GM23248 (cell line): ENCODE measurements at places on chromosomes 6 and 20. TPM values are rescaled to one million over a fixed set of nuclear protein-coding genes. Genes with fewer than 3 reads are reported as not detected.

The SDCBP2 gene
- 4.9 and 5.5 TPM in 2 replicates for total RNA-seq

DNA sequence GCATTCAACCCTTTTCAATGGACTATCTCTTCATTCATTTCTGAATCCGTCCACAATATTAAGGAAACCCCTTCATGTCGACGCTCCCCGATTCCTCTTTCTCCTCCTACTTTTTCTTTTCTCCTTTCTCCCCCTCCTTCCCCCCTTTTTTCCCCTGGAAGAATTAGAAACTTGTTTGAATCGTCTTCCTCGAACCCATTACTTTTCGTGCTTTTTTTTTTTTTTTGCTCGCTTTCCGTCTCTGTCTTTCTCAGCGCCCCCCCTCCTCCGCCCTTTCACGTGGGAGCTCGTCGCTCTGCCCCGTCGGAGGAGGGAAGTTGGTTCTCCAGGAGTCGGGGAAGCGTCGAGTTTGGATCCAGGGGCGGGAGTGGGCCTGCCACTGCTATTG is 2.3 kb upstream of the NKX2-2 start:
- no peak for DNase-seq

The REV3L gene
- total RNA-seq, result 25.1 and 31.7 TPM in 2 replicates

The B3GAT2 gene
- total RNA-seq, result not detected in 2 replicates

DNA sequence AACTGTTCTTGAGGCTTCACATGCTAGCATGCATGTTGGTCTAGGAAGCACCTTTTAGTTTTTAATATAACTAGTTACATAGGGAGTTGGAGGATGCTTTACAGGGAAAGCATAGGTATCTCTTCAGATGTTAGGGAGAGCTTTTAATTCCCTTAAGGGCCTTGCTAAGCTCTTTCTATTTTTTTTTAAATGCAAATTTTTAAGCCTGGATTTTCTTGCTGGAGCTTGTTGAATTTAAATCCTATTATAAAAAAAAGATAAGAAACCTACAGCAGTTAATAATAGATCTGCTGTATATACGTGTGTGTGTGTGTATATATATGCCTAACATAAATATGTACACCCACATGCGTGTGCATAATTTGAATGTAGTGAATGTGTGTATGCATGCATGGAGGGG is 79.0 kb downstream of the FIG4 start:
- no peak for DNase-seq

- no peak for DNase-seq
These were observed 133.6 kb downstream of the RALGAPA2 start for GRCh38 chr20:20578838-20579237.

DNA sequence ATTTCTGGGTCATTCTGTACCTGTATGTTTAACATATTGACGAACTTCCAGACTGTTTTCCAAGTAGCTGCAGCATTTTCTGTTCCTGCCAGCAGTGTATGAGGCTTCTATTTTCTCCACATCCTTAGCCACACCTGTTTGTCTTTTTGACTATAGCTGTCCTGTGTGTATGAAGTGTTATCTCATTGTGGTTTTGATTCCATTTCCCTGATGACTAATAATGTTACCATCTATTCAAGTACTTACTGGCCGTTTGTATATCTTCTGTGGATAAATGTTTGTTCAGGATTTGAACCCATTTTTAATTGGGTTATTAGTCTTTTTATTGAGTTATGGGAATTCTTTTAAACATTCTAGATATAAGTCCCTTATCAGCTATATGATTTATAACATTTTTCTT is 95.2 kb downstream of the JAG1 start:
- DNase-seq, result peak; percentile 38

- DNase-seq, result no peak
These were observed 234.3 kb downstream of the ARHGAP18 start for GRCh38 chr6:129475477-129476247.

DNA sequence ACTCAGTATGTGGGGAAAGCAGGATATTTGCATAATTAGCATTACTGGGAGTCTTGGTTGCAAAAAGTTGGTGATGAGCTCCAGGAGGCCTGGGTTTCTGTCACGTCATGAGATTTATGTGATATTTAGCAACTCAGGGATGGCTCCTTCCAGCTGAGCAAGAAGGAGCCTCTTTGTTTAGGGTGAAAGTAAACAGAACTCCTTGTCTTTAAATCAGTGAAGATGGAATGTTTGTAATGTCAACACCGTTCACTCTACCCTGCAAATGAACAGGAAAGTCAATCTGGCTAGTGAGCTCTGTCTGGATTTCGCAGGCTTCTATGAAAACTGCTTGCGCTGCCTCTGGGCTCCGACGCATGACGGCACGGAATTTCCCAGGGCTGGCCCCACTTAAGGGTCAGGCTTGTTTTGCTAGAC is 86.9 kb downstream of the PXDC1 start:
- DNase-seq, result no peak

The COL19A1 gene
- not detected in 2 replicates for total RNA-seq

The CCN5 gene
- total RNA-seq, result 24.5 and 47.3 TPM in 2 replicates

GRCh38 chr20:61604549-61604948 is 352.5 kb downstream of the CDH4 start:
- no peak for DNase-seq

GRCh38 chr6:79763301-79763700 is 132.2 kb downstream of the SH3BGRL2 start:
- no peak for DNase-seq

DNA sequence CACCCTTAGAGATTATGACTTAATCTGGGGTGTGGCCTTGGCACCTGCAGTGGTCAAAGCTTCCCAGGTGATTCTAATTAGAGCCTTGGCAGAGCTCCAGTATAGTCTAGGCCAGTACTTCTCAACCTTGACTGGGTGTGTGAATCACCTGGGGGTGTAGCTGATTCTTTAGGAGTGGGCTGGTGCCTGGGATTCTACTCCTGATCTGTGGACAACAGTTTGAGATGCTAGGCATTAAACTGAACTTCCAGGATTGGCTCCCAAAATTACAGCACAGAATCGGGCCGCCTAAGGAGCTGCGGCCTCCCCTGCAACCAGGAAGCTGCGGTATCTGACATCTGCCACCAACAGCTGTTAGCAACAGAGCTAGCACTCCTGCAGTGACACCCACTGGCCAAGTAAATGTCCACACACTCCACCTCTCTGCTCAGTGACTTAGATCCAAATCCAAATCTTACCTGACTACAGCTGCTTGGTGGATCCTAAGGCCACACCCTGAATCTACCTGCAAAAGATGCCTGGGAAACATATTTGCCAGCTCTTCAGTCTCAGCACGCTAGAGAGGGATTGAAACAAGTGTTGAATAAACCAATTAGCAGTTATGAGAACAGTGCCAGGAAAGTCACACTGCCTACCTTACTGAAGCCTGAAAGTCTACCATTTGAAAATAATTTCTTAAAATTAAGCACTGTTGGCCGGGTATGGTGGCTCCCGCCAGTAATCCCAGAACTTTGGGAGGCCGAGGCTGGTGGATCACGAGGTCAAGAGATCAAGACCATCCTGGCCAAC is 126.7 kb downstream of the UNC5CL start:
- peak; percentile 26 for DNase-seq

The PI16 gene
- total RNA-seq, result 181 and 227 TPM in 2 replicates

The SIRPA gene
- 73.5 and 93.3 TPM in 2 replicates for total RNA-seq

DNA sequence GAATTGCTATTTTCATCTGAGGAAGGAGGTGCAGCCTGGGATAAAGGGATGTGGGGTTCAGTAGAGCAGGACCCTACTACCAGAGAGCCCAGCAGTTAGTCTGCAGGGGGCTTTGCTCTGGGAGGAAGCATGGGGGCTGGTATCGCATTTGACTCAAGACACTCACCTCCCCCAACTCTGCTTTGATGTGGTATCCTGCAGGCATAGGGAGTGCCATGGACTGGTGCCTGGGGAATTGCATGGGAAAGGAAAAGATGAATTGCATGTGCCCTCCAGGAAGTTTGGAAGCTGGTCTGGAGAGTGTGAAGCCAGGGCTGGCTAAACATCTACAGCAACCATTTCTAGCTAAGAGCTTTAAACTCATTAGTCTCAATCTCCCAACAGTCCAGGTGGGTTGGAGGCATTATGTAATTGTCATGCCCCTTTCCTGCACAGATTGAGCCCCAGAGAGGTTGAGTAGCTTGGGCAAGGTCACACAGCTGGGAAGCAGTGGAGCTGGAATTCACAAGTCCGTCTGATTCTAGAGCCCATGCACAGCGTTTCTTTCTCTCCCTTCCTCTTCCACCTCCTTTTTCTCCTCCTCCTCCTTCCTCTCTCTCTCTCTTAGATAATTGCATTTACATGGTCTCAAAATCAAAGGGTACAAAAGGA is 26.2 kb upstream of the PNPLA1 start:
- no peak for DNase-seq

DNA sequence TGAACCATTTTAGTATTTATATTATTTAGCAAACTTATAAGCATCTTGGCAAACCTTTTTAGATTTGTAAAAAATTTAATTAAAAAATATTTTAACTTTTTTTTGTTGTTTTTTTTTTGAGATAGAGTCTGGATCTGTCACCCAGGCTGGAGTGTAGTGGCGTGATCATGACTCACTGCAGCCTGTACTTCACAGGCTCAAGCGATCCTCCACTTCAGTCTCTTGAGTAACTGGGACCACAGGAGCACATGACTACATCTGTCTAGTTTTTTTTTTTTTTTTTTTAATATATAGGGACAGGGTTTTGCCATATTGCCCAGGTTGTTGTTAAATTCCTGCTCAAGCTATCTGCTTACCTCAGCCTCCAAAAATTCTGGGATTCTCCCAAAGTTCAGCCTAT is 161.1 kb downstream of the EYS start:
- no peak for DNase-seq

The THBS2 gene
- 124 and 137 TPM in 2 replicates for total RNA-seq

The OR2B6 gene
- not detected in 2 replicates for total RNA-seq

The SLC22A23 gene
- total RNA-seq, result 7.3 and 9.5 TPM in 2 replicates

DNA sequence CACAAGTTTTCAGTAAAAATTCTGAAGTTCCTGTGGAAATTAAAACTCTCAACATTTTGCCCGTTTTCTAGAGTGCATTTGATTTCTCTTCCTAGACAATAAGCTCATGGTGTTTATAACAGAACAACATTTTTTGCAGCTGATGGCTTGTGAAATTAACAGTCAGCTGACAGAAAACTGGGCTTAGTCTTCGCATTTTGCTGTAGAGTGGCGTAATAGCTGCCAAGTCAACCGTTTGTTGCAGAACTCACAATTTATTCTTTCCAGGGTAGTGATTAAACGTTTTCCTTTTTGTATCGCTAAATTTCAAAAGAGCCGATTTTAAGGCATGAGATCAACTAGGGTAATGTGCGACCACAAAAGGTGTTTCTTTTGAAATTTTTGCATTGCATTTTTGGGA is 1.4 kb downstream of the SPO11 start:
- peak; percentile 75 for DNase-seq

DNA sequence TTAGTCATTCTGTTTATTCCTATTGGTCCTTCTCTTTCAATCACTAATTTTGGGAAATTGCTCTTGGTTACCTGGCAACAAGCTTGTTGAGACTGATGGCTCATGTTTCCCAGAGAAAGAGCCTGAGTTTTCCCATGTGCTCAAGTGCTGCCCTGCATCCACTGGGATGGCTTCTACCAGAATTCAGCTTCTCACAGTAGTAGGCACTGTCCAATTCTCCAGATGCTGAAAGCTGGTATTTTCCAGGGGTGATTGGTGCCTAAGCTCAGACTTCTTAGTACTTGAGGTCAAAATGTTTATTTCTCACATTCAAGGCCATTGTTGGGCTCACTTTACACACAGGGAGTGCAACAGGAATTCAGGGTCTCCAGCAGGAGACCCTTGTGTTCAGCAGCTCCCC is 29.1 kb upstream of the SLC2A12 start:
- DNase-seq, result peak; percentile 17

DNA sequence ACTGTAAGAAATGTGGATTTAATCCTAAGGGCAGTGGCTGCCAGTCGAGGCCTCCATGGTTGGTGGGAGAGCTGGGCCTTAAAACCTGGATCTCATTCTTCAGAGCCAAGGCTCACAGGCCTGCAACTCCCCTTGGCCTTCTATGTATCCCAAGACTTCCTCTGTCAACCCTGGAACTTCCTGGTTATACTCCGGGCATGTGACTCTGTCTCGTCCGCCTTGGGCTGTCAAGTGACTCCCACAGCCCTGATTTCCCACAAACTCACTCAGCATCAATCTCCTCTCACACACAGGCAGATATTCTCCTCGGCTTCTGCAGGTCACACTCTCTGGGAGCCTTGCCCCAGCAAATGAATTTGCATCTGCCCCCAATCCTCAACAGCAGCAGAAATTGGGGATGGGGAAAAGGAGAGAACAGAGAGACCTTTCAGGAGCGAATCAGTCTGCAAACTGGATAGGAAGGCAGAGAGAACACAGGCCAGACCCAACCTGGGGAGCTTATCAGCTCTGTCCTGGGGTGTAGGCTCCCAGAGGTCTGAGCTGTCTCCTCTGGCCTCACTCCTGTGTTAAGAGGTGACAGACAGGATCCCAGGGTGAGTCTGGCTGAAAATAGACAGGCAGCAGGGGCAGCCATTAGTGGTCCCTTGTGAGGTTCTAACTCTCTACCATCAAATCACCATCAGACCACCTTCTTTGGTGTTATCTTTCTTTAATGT is 30.4 kb upstream of the PREX1 start:
- no peak for DNase-seq

The WFDC8 gene
- not detected in 2 replicates for total RNA-seq

The KCNK16 gene
- not detected in 2 replicates for total RNA-seq

- DNase-seq, result peak; percentile 13
These were observed 22.7 kb downstream of the SYNDIG1 start for GRCh38 chr20:24492031-24492607.

The ZFP57 gene
- not detected in 2 replicates for total RNA-seq

DNA sequence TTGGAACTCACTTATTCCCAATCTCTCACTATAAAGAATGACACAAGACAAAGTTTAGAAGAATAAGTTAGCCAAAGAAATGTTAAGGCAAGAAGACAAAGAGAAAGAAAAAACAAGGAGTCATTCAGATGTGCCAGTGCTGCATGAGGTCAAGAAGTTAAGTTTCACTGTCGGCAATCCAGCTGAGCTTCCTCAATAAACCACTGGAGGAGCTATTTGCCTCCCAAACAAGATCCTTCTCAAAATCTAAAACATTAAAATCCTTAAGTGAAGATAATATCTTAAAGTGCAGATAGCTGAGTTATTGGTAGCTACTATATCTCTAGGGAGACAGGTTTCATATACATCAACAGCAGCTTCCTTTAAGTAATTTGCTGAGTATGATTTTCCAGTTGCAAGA is 512.3 kb downstream of the HDGFL1 start:
- peak; percentile 5 for DNase-seq

GRCh38 chr6:166508726-166509125 is 77.8 kb downstream of the RAMACL start:
- DNase-seq, result no peak

GRCh38 chr6:149235130-149235561 is 82.4 kb upstream of the TAB2 start:
- DNase-seq, result peak; percentile 58

- peak; percentile 7 for DNase-seq
These were observed 211.8 kb downstream of the QKI start for GRCh38 chr6:163626073-163626867.

DNA sequence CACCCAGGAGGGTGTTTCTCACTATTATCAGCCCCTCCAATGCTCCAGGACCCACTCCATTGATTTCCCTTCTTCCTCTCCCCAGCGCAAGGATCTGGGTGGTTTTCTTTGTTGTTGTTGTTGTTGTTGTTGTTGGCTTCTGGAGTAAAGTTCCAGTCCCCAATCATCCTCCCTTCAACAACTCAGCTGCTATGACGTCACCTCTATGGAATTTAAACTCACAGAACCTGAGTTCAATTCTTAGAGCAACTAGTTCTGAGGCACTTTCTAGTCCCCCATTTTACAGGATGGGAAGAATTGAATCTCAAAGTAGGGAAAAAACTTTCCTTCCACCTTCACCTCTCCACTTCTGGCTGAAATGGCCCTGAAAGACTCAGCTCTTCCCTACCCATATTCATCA is 9.7 kb upstream of the WFDC8 start:
- DNase-seq, result peak; percentile 33
